ENCODE measurements at places on chromosomes 7 and 10.
A peak's percentile ranks its signal among the peaks of the same experiment; 100 is the strongest.

- DNase-seq, result no peak
Observed at GRCh38 chr7:105638902-105639495, 57.7 kb upstream of the EFCAB10 start.

GRCh38 chr10:126919426-126919825 lies 14.2 kb downstream of the DOCK1 start:
- DNase-seq, result no peak

DNA sequence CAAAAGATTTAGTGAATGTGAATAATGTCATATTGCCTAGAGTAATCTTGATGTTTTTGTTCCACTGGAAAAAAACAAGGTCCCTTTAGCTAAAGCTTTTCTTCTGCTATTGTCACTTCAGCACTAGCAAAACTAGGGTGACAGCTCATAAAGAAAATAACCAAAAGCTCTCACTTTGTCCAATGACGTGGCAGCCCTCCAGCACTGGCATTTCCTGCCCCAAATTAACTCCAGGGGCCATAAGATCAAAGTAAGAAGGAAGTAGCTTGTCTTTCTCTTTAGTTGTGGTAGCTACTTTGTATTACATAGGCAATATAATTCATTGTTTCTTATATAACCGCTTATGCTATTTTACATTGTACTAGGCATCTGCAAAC lies 47.3 kb downstream of the LRRN3 start:
- peak; percentile 24 for DNase-seq

GRCh38 chr7:101547916-101548661 lies 81.0 kb downstream of the MYL10 start:
- DNase-seq, result no peak

DNA sequence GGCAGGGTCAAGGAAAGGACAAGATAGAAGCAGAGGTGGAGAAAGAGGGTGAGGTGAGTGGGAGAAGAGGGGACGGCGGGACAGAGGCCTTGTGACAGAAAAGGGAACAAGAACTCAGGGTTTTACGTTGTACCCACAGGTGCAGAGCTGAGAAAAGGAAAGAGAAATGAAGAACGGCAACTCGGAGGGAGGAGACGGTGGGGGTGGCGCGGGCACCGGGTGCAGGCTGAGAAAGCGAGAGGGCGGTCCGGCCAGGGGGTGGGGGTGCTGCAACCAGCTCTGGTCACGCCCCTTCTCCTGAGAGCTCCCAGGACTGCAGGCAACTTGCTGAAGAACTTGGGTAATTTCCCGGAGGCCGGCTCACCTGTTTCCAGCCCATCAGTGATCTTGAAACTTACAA lies 65.3 kb downstream of the CARD11 start:
- peak; percentile 83 for DNase-seq

- no peak for DNase-seq
Observed at GRCh38 chr10:3666525-3667302, 118.3 kb downstream of the KLF6 start.

DNA sequence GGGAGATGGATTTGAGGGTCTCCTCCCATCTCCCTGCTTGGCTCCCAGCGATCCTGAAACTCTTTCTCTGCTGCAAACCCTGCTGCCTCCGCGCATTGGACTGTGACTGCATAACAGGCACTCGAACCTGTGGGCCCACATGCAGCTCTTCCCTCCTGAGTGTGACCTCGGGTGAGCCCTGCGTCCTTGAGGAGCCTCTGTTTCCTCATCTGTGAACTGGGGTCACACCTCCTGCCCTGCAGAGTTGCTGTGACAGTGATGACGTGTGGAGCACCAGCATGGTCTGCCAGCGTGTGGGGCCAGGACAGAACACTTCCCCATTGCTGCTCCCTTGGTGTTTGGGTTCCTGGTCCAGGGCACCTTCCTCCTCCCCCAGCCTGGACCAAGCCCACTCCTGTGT lies 46.9 kb upstream of the PSMG3 start:
- no peak for DNase-seq

DNA sequence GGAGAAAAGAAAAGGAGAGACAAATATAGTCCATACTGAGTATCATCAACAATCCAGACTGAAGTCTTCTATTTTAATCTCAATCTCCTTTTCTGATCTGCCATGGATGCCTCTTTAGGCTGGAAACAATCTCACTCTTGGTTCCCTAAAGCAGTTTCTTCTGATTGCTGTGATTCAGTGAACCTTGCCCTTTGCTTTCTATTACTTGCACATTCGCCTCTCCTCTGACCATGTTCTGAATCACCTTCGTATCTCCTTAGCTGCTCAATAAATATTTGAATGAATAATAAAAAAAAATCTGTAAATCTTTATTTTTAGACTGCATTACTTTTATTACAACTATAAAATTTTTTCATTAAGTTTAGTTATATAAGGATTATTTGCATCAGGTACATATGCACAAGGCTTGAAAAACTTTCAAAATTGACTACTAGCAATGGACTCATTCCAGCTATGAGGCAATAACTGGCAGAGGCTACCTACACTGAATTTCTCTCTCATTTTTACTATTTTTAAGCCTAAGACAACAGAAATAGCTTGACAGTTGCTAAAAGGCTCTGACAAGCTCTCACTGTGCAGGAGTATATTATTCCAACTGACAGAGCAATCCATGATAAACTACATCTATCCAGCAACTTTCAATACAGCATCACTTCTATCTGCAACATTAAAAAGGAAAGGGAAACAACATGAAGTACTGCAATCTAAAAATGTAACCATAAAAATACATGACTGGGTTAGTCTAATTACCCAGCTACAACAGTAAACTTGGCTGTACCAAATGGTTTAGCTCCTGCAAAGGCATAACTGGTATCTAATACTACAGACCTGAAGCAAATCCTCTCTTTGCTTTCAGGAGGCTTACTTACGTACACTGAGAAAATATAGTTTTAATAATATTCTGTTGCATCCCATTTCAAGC lies 25.6 kb downstream of the TM9SF3 start:
- DNase-seq, result no peak

DNA sequence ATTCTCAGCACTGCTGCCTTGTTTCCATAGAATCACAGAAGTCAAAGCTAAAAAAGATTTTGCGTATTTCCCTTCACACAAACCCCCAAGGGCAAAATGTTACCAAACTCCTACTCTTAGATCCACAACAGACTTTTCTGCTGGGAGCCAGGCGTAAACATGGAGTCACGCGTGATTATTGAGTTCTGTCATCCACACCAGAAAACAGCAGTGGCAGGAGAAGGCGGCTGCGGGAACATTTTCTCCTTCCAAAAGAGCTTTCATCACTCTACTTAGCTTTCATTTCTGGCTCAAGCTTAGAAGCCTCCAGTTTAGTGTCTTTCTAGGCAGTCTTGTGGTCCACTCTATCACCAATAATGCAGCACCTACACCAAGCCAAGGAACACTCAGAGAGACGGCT lies 712.9 kb upstream of the NRP1 start:
- no peak for DNase-seq

GRCh38 chr7:95322854-95323253 lies 1.5 kb downstream of the PON1 start:
- no peak for DNase-seq

DNA sequence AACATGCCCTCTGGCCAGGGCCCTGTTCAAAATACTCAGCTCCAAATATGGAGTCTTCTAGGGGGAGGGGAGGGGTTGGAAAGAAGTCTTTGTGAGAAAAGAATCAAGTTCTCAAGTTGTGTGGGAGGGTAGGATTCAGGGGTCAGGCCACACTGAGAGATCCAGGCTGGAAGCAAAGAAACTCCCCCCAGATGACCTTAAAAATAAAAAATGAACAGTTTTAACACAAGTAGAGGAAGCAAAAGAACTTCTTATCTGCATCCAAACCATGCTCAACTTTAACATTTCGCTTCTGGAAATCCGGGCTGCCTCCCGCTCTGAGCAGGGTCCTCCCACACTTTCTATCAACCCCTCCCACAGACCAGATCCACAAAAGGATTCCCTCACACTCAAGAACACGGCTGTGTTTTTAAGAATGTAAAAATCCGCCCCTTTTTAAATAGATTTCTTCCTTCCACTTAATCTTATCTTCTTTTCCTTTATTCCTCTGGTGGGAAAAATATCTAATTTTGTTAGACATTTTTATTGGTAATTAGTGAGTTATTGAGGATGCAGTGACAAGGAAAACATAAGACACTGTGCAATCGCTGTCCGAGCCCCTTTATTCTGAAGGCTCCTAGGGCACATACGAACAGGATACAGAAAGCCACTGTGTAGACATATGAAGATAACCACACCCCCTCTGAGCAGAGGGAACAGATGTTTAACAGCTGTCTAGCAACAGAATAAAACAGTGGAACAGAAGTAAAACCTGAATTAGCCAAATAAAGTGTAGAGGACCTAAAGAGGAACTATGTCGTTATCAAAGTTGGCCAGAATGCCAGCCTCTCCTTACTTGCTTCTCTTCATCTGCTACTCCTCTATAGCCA lies 43.8 kb downstream of the CYTH3 start:
- DNase-seq, result no peak

GRCh38 chr7:81769891-81770727 lies at the start of gene HGF:
Gene HGF (minus strand): TSS chr7:81770047. CDS start chr7:81769971, 76 bp downstream.
- DNase-seq, result no peak

DNA sequence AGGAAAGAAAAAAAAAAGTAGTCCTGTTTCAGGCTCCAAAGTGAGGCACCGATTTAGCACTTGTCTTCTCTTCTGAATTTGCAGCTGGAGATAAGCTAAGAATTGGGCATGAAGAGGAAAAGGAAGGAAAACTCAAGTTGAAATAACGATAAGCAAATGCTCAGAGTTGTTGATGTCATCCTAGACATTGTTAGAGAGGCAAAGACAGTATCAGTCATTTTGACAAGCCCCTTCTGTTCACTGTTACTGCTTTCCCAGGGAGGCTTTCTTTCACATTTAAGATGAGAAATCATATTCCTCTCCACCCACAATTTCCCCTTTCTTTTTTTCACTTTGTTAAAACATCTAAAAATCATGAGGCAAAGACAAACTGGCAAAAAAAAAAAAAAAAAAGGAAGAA lies 41.8 kb downstream of the SORCS1 start:
- DNase-seq, result no peak

DNA sequence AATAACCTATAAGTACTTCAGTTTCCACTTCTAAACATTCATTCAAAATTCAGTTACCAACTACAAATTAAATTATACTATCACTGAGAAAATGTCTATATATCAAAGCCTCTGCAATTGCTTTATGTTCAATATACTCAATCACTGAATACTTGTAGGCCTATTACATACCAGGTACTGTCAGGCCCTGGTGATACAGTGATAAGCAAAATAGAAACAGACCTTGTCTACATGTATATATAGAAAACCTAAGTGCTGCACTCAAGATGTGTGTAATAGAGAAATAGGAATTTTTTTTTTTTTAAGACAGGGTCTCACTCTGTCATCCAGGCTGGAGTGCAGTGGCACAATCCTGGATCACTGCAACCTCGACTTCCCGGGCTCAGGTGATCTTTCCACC lies 53.7 kb upstream of the PHF14 start:
- no peak for DNase-seq

GRCh38 chr7:22548313-22548712 lies 48.3 kb upstream of the STEAP1B start:
- DNase-seq, result no peak

GRCh38 chr7:15306296-15306695 lies 255.5 kb downstream of the AGMO start:
- no peak for DNase-seq

DNA sequence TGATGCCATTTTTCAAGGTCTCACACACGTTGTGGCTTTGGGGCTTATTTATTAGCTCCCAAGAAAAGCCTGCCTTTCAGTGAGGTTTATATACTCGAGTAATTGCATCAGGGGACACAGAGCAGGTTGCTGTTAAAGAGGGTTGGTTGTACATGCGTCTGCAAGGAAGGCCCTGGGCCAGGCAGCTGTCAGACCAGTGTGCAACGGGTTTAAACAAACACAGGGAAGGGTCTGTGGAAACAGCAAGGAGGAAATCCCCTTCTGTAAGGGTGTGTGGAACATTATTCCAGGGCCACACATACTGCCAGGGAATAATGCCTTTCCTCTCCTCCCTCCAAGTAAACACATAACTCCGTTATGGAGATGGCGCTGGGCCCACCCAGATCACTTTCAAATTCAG lies 1.7 kb upstream of the CHST15 start:
- DNase-seq, result no peak

DNA sequence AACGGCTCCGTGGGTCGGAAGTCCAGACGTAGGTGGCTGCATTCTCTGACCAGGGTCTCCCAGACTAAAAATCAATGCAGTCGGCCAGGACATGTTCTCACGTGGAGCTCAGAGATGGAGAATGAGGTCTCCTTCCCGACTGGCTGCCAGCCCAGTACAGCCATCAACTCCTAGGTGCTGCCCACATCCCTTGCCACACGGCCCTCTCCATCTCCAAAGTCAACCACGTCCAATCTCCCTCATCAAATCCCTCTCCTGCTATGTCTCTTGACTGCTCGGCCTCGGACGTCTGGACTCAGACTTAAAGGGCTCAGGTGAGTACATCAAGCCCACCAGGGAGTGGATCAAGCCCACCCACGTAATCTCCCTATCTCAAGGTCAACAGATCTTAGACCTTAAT lies 6.9 kb downstream of the MAD1L1 start:
- DNase-seq, result no peak

DNA sequence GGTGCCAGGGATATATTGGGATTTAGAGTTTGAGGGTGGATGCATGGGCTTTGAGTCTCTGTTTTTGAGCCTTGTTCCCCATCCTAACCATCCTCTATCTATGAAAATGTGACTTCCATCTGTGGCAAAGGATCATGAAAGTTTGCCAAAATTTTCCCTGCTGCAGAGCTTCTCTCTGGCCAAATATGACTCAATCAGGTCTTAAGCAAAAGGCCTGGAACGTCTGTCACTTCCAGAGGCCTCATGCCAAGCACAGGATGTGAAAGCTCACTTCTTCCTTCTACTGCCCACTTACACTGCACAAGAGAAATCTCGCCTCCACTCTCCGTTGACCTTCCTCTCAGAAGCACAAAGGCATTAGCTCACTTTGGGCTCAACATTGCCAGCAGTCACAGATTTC lies 696.9 kb upstream of the NRP1 start:
- no peak for DNase-seq

DNA sequence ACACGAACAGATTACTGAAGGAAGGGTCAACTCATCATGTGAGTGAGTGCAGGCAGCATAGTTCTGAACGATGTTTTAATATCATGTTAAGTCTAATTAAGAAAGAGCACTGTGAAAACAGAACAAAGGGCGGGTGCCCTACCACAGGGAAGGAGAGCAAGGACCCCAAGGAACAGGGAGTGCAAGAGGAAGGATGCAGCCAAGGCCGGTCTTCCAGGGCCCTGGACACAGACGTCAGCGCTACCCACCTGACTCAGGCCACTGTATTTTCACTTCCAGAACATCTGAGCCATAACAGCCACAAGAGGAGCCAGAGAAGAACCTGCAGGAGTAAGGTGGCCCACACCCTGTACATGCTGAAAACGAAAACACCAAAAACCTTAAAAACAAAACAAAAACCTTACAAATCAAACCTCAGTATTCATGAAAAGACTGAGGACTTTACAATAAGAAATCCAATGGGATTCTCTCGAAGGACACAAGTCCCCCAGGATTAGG lies 506.1 kb upstream of the AKR1E2 start:
- no peak for DNase-seq

Measured in stimulated activated CD8-positive, alpha-beta memory T cell treated with anti-CD3 and anti-CD28 coated beads, Interleukin-4, amount 100 ng/mL, for 24 hours (primary cell).